ENCODE measurements at places on chromosomes 2 and 18.

DNA sequence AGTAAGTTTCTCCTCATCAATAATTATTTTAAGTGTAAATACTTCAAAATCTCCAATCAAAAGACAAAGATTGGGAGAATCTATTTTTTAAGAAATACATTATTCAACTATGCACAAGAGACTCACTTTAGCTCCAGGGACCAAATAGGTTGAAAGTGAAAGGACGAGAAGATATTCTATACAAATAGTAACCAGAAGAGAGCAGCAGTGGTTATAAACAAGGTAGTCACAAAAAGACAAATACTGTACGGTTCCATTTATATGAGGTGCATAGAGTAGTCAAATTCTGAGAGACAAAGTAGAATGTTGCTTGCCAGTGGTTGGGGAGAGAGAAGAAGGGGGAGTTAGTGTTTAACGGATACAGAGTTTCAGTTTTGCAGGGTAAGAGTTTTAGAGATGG lies 69.8 kb downstream of the POU3F3 start:
- no peak for DNase-seq

DNA sequence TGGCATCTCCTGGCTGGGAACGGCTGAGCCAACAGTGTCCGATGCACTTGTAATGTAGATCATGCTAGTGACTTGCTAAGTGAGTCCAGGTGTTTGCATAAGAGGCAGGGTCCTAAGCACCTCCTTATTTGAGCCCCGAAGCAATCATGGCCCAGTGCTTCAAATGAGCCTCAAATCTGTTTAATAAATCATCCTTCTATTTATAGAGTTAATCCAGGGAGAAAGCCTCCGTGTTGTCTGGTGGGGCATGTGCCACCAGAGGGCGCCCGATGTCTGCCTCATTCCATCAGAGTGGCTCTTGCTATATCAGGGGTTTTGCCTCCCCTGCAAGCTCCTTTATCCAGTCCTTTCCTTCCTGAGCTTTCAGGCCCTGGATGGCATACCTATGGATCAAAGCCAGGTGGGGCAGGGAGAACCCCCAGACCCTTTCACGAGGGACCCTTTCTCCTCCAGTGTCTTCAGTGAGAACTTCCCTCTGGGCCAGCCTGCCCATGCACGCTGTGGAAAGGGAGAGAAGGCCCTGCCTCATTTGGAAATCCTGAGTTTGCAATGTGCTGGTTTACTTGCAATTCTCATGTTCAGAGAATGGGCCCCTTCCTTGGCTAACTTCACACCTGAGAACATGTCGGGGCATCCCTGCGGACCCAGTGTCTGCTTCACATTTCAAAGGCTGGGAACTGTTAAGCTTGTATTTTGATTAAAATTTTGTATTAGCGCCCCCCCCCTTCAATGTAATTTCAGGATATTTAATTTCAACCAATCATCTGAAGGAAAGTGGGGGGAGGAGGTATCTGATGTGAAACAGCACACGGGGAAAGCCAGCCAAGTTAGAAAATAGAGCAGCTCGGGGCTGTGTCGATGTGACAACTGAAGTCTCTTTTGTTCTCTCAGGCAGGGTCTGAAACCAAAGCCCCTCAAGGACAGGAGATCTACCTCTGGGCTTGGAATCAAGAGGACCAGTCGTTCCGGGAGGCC lies 39.7 kb downstream of the RDH14 start:
- DNase-seq: peak; percentile 46

- no peak for DNase-seq
These were observed 631.5 kb downstream of the NYAP2 start for GRCh38 chr2:226030788-226031646.

DNA sequence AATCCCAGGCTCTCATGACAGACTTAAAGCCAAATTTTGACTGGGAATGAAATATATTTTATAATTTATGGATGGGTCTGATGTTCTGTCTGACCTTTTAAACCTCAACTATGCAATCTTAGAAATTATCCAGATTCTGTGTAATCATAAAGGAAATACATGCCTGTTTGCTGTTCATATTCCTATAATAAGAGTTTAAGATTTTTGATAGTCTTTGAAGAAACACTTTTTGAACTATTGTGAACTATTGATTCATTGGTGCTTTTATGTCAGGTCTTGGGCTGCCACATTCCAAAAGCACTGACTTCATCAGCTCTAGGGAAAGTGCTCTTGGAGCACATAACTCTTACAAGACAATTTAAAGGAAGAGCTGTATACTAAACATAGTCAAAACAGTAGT lies 64.2 kb downstream of the CCDC150 start:
- DNase-seq: no peak

DNA sequence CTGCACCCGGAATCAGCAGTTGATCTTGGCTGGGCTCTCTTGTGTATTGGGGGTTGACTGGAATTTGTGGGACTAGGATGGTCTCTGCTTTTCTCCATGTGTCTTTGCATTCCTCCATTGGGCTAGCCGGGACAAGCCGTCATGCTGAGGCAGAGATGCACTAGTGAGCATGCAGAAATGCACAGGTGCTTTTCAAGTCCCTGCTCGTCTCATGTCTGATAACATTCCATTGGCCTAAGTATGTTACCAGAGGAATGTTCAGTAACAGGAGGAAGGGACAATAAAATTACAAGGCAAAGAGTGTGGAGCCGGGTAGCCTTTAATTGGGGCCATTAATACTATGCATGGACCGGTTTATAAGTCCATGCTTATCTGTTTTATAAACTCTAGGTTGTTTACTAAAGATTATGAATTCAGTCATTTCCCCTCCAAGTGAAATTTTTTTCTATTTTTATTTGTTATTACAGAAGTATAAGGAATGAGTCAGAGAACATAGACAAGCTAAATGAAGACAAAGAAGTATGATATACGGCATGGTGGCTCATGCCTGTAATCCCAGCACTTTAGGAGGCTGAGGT lies 24.4 kb upstream of the AAK1 start:
- DNase-seq: no peak

GRCh38 chr2:223896833-223897311 lies 48.3 kb downstream of the WDFY1 start:
- no peak for DNase-seq

DNA sequence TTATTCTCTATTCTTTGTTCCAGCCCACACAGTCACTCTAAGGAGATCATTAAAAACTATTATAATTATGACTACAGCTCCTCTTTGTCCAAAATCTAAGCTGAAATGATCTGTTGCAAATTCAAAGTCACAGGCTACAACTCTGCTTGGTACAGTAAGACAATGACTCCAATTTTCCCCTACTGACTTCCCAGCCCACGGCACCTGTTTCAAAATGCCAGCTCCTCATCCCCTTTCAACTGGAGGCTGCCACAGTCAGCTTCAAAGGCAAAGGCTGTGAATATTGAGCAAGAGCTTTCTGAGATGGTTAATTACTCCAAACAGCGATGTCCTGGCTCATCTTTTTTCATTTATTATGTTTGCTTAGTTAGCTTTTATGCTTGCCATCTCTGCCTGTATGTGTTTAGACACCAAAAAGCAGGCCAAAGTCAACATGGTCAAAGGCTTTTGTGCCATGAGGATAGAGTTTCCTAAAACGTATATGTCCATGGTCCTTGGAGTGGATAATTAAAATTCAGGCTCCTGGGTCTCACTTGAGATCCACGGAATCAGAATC lies 141.1 kb downstream of the DOCK10 start:
- DNase-seq: no peak

DNA sequence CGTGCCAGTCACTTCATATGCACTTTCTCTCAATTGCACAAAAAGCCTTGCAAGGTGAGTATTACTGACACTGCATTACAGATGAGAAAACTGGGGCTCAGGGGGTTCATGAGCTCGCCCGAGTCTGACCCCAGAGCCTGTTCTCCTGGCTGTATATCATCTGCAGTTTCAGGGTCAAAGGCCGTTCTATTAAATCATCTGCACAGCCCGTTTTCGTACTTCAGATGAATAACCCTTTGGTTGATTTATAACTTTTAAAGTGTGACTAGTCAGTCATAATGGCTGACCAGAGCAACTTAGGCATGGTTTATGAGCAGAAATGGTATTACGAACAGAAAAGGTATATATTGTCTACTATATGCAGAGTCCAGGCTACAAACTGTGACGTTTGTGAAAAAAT lies 35.3 kb upstream of the NPAS2 start:
- DNase-seq: no peak

- DNase-seq: no peak
These were observed 59.5 kb downstream of the RABL2A start for GRCh38 chr2:113686537-113686936.

- DNase-seq: no peak
These were observed 51.7 kb downstream of the TGOLN2 start for GRCh38 chr2:85275984-85276540.

- DNase-seq: no peak
These were observed 234.8 kb upstream of the KYNU start for GRCh38 chr2:142642650-142643049.

DNA sequence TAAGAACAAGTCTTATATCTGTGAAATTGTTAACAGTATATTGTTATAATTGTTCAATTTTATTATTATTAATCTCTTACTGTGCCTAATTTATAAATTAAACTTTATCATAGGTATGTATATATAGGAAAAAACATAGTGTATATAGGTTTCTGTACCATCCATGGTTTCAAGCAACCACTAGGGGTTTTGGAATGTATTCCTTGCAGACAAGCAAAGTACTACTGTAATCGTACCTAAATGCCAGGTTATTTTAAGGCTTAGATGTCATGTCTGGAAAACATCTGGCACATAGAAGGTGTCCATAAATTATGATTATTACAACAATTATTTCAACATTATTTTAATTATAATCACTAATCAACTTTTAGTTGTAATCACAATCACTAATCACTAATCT lies 8.4 kb downstream of the ITSN2 start:
- DNase-seq: no peak

- DNase-seq: no peak
These were observed 83.2 kb upstream of the FRZB start for GRCh38 chr2:182949572-182950189.

- DNase-seq: no peak
These were observed 286.6 kb downstream of the MYT1L start for GRCh38 chr2:2044269-2045057.

DNA sequence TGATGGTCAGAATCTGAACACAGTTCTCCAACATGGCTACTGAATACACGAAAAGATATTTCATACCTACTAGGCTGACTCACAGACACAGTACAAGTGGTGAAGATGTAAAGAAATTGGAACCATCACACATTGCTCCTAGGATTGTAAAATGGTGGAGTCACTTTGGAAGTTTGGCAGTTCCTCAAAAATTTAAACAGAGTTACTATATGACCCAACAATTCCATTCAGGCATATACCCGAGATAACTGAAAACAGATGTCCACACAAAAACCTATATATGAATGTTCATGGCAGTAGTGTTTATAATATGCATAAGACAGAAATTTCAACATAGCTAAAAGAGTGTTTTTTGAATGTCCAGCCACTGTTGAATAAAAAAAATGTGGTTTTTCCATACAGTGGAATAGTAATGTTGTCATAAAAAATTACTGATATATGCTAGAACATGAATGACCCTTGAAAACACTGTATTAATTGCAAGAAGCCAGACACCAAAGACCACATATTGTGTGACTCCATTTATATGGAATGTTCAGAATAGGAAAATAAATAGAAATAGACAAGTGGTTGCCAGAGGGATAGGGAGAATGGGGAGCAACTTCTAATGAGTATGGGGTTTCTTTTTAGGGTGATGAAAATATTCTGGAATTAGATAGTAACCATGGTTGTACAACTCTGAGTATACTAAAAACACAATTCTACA lies 10.1 kb downstream of the RMP24 start:
- no peak for DNase-seq

GRCh38 chr18:39959839-39960238 lies 1995.2 kb upstream of the PIK3C3 start:
- DNase-seq: no peak

- DNase-seq: no peak
These were observed 79.2 kb upstream of the STK39 start for GRCh38 chr2:168326572-168326971.

GRCh38 chr2:136008205-136008865 lies 22.9 kb upstream of the DARS1 start:
- DNase-seq: no peak

DNA sequence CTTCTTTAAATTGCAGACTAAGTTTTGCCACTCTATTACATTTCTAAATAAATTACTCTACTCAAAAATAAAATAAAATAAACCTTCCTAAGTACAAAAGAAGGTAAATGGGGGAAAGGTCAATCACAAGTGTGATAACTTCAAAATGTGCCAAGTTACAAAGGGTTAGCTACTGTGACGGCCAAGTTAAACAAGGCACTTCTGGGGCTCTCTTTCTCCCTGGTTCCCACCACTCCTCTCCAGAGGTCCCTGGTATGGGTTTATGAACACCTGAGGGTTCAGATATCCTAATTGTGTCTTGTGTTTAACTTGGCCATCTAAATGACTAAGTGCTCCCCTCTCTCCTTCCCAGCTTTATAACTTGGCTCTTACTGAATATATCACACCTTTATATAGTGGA lies 5.4 kb downstream of the ZNF521 start:
- no peak for DNase-seq

GRCh38 chr2:170208967-170209366 lies 31.0 kb downstream of the MYO3B start:
- no peak for DNase-seq

DNA sequence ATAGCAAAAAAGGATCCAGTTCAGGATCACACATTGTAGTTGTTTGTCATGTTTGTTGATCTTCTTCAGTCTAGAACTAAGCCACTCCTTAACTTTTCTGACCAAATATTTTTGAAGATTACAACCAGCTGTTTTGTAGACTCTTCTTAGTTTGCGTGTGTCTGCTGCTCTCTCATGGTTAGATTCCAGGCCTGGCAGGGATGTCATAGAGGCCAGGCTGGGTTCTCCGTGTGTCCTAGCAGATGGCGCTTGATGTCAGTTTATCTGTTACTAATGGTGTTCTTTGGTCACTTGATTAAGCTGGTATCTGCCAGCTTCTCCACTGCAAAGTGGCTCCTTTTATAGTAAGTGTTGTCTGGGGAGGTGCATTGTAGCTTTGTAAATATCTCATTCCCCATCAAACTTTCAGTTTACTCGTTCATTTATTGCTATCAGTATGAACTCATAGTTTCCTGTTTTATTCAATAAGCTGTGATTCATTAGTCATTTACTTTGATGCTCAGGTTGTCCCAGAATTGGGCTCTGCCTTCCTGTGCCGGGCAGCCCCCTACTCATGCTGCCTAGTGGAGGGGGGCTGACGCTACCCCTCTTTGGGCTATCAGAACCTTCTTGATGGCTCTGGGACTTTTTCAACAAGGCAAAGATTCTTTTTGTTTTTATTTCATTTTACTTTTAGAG lies 42.1 kb downstream of the GRHL1 start:
- DNase-seq: no peak

DNA sequence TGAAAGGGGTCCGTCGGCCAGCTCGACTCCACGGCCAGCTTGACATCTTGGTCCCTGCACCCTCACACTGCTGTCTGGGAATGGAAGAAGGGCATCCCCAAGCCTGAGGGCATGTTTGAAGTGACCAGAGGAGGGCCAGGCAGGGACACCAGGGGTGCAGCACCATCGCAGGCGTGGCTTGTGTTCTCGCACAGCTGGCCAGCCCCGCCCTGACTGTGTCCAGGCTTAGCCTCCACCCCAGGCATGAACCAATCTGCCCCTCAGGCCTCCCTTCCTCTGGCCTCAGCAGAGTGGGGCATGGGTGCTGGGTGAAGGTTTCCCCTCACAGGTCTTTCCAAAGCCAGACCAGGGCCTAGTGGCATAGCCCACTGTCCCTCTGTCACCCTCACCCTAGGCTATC lies 25.0 kb downstream of the EMX1 start:
- no peak for DNase-seq
